ENCODE measurements at places on chromosomes 13 and 19. TPM values are rescaled to one million over a fixed set of nuclear protein-coding genes. Genes with fewer than 3 reads are reported as not detected.

The PCDH17 gene
- 0.07 TPM for total RNA-seq

The RXFP2 gene
- total RNA-seq, result not detected

The CYP4F22 gene
- total RNA-seq, result 1.2 TPM

The ZNF471 gene
- total RNA-seq, result 1.4 TPM

The FGF22 gene
- total RNA-seq, result not detected

The KIR3DL2 gene
- 4.4 TPM for total RNA-seq

The ZNF224 gene
- 23.6 TPM for total RNA-seq

The WASF3 gene
- total RNA-seq, result 0.17 TPM

The RGS9BP gene
- 0.14 TPM for total RNA-seq

The WDR83 gene
- total RNA-seq, result 18.4 TPM

The PTBP1 gene
- total RNA-seq, result 611 TPM

The ADGRE3 gene
- not detected for total RNA-seq

The ZSCAN1 gene
- total RNA-seq, result not detected

The ZNF813 gene
- 7.9 TPM for total RNA-seq

The KLHL1 gene
- not detected for total RNA-seq

The ZNF837 gene
- 3.0 TPM for total RNA-seq

The LGALS4 gene
- total RNA-seq, result 4.1 TPM

The IGLON5 gene
- total RNA-seq, result 1.1 TPM

The GFY gene
- not detected for total RNA-seq

The ZNF729 gene
- total RNA-seq, result not detected

The ZNF585A gene
- 17.5 TPM for total RNA-seq

The PEX11G gene
- total RNA-seq, result 3.4 TPM

The NAPA gene
- 64.4 TPM for total RNA-seq

The NLRP9 gene
- total RNA-seq, result not detected

Measured in activated T-cell treated with anti-CD3 and anti-CD28 coated beads, Interleukin-2, amount 50 U/mL, for 72 hours (primary cell).